Activated CD8-positive, alpha-beta memory T cell treated with anti-CD3 and anti-CD28 coated beads for 48 hours (primary cell): ENCODE measurements at places on chromosomes 4 and X.

DNA sequence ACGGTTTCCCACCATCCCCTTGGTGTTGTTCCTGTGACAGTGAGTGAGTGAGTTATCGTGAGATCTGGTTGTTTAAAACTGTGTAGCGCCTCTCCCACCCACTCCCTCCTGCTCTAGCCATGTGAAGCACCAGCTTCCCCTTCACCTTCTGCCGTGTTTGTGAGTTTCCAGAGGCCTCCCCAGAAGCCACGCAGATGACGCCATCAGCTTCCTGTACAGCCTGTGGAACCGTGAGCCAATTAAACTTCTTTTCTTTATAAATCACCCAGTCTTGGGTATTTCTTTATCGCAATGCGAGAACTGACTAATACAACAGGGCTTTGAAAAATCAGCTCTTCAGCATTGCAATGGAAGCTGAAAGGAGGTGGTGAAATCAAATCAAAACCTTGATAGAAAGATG lies 50.0 kb downstream of the FGFBP1 start:
- DNase-seq, result no peak

GRCh38 chr4:146132445-146132844 lies 43.1 kb upstream of the LSM6 start:
- peak; percentile 24 for DNase-seq

- peak; percentile 0 for DNase-seq
Measured at GRCh38 chr4:139815778-139816601, 150.4 kb downstream of the MGST2 start.

GRCh38 chr4:92060333-92060732 lies 243.4 kb upstream of the GRID2 start:
- no peak for DNase-seq

DNA sequence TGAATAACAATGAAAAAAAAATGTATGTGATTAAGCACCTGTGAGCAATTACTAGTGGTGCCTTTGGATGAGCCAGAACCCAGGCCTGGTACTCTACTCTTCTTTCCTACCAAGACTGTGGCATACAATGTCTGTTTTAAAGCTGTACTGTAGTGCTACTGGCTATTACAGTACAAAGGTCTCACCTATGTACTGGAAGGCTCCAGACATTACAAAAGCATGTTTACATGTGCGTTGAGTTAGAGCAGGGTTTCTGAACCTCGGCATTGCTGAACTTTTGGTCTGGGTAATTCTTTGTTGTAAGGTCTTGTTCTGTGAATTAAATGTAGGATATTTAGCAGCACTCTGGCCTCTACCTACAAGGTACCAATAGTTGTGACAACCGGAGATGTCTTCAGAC lies 153.8 kb downstream of the SPATA18 start:
- DNase-seq, result no peak

GRCh38 chrX:27917713-27918500 lies 63.3 kb downstream of the DCAF8L1 start:
- no peak for DNase-seq

GRCh38 chrX:15525664-15526416 lies 25.2 kb downstream of the BMX start:
- DNase-seq, result no peak

DNA sequence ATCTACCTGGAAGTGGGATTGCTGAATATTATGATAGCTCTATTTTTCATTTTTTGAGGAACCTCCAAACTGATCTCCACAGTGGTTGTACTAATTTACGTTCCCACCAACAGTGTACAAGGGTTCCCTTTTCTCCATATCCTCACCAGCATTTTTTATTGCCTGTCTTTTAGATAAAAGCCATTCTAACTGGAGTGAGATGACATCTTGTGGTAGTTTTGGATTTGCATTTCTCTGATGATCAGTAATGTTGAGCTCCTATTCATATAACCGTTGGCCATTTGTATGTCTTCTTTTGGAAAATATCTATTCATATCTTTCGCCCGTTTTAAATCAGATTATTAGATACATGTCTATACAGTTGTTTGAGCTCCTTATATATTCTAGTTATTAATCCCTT lies 101.8 kb downstream of the RASGEF1B start:
- DNase-seq, result no peak

DNA sequence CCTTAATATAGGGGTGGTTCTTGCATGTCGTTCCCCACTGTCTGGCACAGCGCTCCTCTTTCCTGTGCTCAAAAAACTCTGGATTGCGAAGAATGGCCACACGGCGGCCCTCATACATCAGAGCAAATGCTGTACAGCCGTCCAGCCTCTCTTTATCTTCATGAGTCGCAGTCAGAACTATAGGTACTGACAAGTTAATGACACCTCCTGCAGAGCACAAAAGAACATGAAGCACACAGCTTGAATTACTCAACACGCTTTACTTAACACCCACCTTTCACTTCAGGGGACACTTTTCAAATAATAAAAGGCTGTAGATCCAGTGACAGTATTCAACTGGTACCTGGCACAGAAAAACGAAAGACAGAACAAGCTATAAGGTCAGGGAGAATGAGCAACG lies 65.3 kb downstream of the PAPSS1 start:
- DNase-seq, result no peak
